ENCODE measurements at places on chromosomes 1 and 21. TPM values are rescaled to one million over a fixed set of nuclear protein-coding genes. Genes with fewer than 3 reads are reported as not detected.
A peak's percentile ranks its signal among the peaks of the same experiment; 100 is the strongest.

FASLG gene
- not detected for total RNA-seq

ERICH3 gene
- total RNA-seq: not detected

LCE1B gene
- total RNA-seq: not detected

COL11A1 gene
- 0.07 TPM for total RNA-seq

DNASE2B gene
- not detected for total RNA-seq

PLEKHN1 gene
- total RNA-seq: not detected

LRP8 gene
- 14.1 TPM for total RNA-seq

DNA sequence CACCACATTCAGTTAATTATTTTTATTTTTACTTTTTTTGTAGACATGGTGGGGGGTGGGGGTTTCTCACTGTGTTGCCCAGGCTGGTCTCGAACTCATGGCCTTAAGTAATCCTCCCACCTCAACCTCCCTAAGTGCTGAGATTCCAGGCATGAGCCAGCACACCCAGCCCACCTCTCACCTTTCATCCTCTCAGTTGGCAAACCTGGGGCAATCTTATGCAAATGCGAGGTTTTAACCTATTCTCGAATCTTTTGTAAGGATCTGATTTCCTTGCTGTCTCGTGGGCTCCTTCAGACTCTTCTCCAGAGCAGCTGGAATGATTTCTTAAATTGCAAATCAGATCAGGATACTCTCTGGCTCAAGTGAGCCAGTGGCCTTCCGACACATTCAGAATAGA, 7.1 kb upstream of the SLC2A7 start:
- no peaks in the 10 kb centered on the region for H3K36me3 ChIP-seq
- H3K4me3 ChIP-seq: no peak overlapping the region
- H3K27ac ChIP-seq: no peak overlapping the region
- no peak for DNase-seq
- no peaks in the 10 kb centered on the region for H3K4me1 ChIP-seq

GRCh38 chr1:230599926-230600656, 42.2 kb upstream of the COG2 start:
- DNase-seq: no peak
- H3K4me1 ChIP-seq: no peaks in the 10 kb centered on the region
- H3K27ac ChIP-seq: no peak overlapping the region
- H3K36me3 ChIP-seq: no peaks in the 10 kb centered on the region
- no peaks in the 10 kb centered on the region for H3K27me3 ChIP-seq

- no peak for DNase-seq
- H3K36me3 ChIP-seq: peaks cover 10% of the 10 kb centered on the region
- H3K27ac ChIP-seq: no peak overlapping the region
Measured at GRCh38 chr1:225514671-225515081, 86.8 kb upstream of the LBR start.

DNA sequence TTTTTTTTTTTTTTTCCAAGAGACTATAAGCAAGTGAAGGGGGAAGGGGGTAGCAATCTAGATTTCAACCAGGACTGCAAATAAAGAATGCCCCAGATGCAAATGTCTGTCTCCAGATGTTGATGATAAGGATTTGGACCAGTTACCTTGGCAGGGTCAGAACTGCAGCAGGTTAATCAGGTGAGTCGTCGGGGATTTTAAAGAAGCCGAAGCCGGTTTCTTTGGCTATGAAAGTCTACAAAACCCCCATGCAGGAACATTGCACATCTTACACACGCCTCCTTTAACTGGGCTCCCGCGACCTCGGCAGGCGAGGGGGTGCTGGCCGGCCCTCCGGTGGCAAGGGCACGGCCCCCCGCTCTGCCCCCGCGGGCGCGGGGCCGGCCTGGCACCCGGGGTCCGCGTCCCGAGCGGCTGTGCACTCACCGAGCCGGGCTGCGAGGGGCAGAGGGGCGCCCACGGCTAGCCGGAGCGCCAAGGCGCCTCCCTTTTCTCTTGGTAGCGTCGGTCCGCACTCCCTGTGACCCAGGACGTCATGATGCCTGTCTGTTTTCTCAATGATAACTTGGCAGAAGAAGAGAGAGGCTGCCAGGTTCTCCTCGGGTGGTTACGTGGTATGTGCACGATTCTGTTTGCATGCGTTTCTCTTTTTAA, 366.3 kb upstream of the ESRRG start:
- no peaks in the 10 kb centered on the region for H3K27me3 ChIP-seq
- H3K27ac ChIP-seq: no peak overlapping the region
- H3K4me1 ChIP-seq: peaks cover 16% of the 10 kb centered on the region
- H3K4me3 ChIP-seq: peak overlapping the region; percentile 70

DNA sequence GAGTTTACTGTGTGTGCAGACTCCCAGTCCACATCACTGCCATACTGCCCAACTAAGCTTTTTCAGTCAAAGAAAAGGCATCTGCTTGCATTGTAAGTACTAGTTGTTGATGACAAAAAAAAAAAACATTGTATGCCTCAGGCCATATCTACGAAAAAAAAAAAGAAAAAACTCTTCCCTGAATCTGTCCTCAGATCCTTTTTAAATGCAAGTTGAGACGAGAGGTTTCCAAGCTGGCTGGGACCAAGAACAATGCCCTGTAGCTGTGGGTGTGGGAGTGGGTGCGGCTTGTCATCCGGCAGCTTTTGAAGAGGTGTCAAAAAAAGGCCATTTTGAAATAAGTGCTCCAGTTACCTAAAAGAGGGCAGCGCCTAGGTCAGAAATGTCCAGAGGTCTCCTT, 29.2 kb upstream of the HHAT start:
- no peaks in the 10 kb centered on the region for H3K27me3 ChIP-seq
- H3K4me3 ChIP-seq: no peak overlapping the region
- peaks cover 46% of the 10 kb centered on the region for H3K4me1 ChIP-seq
- no peak overlapping the region for H3K27ac ChIP-seq

DNA sequence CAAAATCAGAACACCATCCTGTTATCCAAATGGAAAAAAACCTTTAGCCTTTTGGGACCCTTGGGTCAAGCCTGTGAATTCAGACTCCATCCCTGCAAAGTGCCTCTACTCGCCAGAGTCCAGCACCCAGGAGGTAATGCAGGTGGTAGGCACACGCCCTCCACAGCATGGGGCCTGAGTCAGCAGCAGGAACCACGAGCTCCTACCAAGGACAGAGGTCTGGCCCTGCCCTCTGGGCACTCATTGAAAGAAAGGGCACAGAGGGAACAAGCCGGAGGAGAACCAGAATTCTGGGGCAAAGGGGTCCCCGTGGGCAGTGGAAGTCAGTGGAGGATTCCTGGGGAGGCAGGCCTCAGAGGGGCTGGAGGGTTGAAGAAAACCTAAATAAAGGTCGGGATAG, 438.1 kb downstream of the NPHP4 start:
- H3K4me3 ChIP-seq: no peak overlapping the region
- no peak for DNase-seq
- no peaks in the 10 kb centered on the region for H3K4me1 ChIP-seq
- H3K27ac ChIP-seq: no peak overlapping the region
- H3K36me3 ChIP-seq: no peaks in the 10 kb centered on the region
- no peaks in the 10 kb centered on the region for H3K27me3 ChIP-seq

Measured in thoracic aorta (tissue), 2 donors.